ENCODE measurements at places on chromosomes 1 and 21. TPM values are rescaled to one million over a fixed set of nuclear protein-coding genes. Genes with fewer than 3 reads are reported as not detected.

RNU1-2 gene
- total RNA-seq: not detected

CA6 gene
- total RNA-seq: not detected

HUNK gene
- not detected for total RNA-seq

USH2A gene
- not detected for total RNA-seq

TMCO4 gene
- 13.3 TPM for total RNA-seq

ZYG11A gene
- total RNA-seq: not detected

S100A7 gene
- total RNA-seq: not detected

All from cardiac atrium fibroblast (primary cell).